Stomach (tissue), 19 donors: ENCODE measurements at places on chromosomes 4 and X. TPM values are rescaled to one million over a fixed set of nuclear protein-coding genes. Genes with fewer than 3 reads are reported as not detected.

The ATP2B3 gene
- not detected for total RNA-seq

The FANCB gene
- total RNA-seq = 0.87 TPM

The PCYT1B gene
- not detected for total RNA-seq

The ZNF330 gene
- 68.3 TPM for total RNA-seq

- no peak for DNase-seq
Measured at GRCh38 chr4:97238956-97239666, 904.2 kb downstream of the STPG2 start.

DNA sequence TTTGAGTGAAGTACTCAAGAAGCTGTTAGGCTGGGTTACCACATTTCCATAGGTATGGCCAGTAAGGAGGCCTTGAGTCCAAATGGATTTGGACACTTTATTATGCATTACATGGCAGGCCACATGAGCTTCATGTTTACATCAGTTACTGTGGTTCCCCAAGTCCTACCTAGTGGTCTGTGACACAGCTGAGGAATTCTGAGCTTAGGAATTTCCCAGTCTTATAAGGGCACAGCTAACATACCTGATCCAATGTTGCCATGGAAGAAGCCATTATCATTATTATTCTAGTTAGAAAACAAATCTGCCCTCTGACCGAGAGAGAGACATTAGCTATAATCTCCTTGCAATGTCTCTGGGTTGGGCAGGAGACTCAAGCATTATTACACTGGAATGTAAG, 174.4 kb upstream of the NUDT10 start:
- DNase-seq = no peak

- peak; percentile 41 for DNase-seq
Measured at GRCh38 chr4:53116954-53117353, 248.9 kb downstream of the SCFD2 start.

DNA sequence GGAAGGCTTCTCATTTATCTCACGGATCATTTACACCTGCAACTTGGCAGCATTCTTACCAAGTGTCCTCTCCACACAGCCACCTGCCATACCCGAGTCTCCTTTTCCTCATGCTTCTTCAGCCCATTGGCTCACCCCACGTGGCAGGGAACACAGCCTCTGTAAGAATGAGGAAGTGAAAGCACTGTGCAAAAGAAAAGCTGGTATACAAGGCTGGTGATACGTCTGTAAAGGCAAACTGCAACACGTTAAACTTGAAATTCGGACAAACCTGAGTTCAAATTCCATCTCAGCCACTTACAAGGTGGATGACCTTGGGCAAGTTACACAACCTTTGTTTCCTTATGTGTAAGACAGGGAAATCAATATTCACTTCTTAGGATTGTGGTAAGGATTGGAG, 164.0 kb upstream of the RASGEF1B start:
- DNase-seq = peak; percentile 45

GRCh38 chr4:14396183-14396582, 606.1 kb upstream of the CPEB2 start:
- DNase-seq = no peak
